CD14-positive monocyte (primary cell): ENCODE measurements at places on chromosomes 7 and 10.

GRCh38 chr10:9211228-9211627 lies 1156.7 kb downstream of the GATA3 start:
- H3K36me3 ChIP-seq: no peaks in the 10 kb centered on the region
- DNase-seq: no peak
- H3K4me1 ChIP-seq: no peaks in the 10 kb centered on the region
- H3K4me3 ChIP-seq: no peak overlapping the region
- H3K27ac ChIP-seq: no peak overlapping the region

- peaks cover 41% of the 10 kb centered on the region for H3K4me1 ChIP-seq
- H3K27ac ChIP-seq: peak overlapping the region; percentile 74
- DNase-seq: no peak
- H3K27me3 ChIP-seq: no peaks in the 10 kb centered on the region
- H3K4me3 ChIP-seq: peak overlapping the region; percentile 21
- peaks cover 26% of the 10 kb centered on the region for H3K36me3 ChIP-seq
These were observed 2.7 kb downstream of the MAP3K8 start for GRCh38 chr10:30436671-30437030.

GRCh38 chr7:134018306-134018705 lies 108.8 kb upstream of the LRGUK start:
- no peaks in the 10 kb centered on the region for H3K36me3 ChIP-seq
- no peak overlapping the region for H3K4me3 ChIP-seq
- H3K4me1 ChIP-seq: no peaks in the 10 kb centered on the region
- H3K27ac ChIP-seq: no peak overlapping the region

DNA sequence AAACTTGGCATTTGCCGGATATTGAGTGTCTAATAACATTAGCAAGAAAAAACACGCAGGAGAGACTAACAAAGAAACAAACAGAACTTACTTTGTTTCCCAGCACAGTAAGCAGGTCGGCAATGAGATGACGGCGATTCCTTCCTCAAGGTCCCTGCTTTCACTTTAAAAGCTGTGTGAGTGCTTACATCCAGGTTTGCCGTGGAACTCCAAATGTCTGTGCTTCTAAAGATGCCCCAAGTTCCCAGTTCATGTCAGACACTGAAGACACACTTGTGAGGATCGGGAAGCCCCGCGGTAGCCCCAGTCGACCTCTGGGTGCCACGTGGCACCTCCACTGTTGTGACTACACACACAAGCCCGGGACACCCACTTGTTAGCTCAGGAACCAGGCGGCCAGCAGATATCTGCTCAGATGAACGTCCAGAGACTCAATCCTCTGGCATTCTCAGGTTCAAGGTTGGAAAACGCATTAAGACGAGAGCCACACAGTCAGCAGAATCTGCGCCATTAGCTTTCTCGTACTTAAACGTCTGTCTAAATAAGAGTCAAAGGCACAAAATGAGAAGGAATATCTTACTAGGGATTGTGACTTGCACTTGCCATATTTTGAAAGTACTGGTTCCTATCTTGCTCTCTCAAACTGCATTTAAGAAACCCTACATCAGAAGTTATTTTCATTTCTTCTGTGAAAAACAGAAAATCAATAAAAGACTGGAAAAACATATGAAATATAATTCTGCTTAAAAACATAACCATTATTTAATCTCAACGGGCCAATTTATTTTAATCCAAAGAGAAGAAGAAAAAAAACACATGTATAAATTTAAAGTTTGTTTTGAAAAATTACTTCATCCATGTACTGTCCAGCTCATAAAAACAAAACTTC lies 207.6 kb upstream of the KLF14 start:
- peaks cover 5% of the 10 kb centered on the region for H3K4me1 ChIP-seq
- peak overlapping the region; percentile 33 for H3K27ac ChIP-seq
- peak; percentile 42 for DNase-seq
- H3K36me3 ChIP-seq: peaks cover 10% of the 10 kb centered on the region

- H3K4me3 ChIP-seq: no peak overlapping the region
- H3K27ac ChIP-seq: no peak overlapping the region
- H3K4me1 ChIP-seq: peaks cover 39% of the 10 kb centered on the region
- H3K36me3 ChIP-seq: no peaks in the 10 kb centered on the region
These were observed 35.7 kb upstream of the FGL2 start for GRCh38 chr7:77235276-77235675.
